ENCODE measurements at places on chromosomes 13 and 19. TPM values are rescaled to one million over a fixed set of nuclear protein-coding genes. Genes with fewer than 3 reads are reported as not detected.

Gene MOB3A
- total RNA-seq, result 15.8 TPM

GRCh38 chr19:58387338-58388174 lies 487 bp downstream of the RPS5 start:
- no peak for DNase-seq

Gene KLK1
- not detected for total RNA-seq

Gene RYR1
- 4.5 TPM for total RNA-seq

Gene COMP
- total RNA-seq, result not detected

Gene RUBCNL
- under 0.01 TPM for total RNA-seq

DNA sequence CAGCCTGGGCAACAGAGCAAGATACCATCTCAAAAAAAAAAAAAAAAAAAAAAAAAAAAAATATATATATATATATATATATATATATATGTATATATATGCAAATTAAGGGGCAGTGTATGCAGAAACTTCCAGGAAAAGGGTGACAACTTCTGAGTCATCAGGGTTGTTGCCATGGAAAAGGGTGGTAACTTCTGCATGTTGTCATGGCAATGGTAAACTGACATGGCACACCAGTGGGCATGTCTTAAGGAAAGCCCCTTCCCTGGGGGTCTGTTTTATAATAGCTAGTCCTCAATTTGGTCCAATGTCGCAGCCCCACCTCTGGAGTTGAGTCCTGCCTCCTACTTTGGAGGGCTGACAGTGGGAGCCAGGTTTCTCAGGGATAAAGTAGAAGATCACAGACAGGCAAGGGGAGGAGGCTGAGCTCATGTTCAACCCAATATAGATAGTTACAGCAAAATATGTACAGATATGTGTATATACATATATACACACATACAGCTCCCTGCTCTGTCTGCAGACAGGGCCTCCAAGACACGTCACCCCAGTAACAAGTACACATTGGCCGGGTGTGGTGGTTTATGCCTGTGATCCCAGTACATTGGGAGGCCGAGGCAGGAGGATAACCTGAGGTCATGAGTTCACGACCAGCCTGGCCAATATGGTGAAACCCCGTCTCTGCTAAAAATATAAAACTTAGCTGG lies 7.2 kb upstream of the FCHO1 start:
- peak; percentile 33 for DNase-seq

Gene ZNF208
- 0.79 TPM for total RNA-seq

Gene NTF4
- 3.2 TPM for total RNA-seq

DNA sequence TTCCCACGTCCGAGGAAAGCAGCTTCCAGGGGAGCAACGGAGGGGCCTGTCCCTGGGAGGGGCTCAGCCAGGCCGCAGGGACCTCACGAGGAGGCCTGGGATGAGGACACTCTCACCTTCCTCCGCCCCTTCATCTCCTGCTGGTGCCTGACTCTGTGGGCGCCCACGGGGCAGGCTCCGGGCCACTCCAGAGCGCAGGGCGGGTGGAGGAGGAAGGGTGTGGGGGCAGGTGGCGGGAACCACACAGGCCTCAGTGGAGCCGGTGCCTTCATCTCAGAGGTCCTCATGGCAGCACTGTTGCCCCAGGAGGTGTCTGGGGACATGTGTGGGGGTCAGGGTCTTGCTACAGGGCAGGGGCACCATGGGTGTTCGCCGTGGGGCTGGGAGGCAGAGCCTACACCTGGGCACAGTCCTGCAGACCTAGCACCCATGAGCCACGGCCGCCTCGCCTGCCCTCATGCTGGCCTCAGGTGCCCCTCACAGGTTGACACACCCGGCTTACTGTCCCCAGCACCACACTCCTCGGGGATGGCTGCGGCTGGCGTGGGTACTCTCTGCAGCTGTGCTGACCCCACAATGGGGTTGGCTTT lies 10.1 kb upstream of the TMEM255B start:
- DNase-seq, result no peak

GRCh38 chr19:19261350-19262189 lies 11.5 kb downstream of the TM6SF2 start:
- no peak for DNase-seq

GRCh38 chr13:41052441-41052840 lies 8.9 kb upstream of the WBP4 start:
- DNase-seq, result no peak

GRCh38 chr19:17490411-17490810 lies 20.1 kb downstream of the SLC27A1 start:
- DNase-seq, result no peak

DNA sequence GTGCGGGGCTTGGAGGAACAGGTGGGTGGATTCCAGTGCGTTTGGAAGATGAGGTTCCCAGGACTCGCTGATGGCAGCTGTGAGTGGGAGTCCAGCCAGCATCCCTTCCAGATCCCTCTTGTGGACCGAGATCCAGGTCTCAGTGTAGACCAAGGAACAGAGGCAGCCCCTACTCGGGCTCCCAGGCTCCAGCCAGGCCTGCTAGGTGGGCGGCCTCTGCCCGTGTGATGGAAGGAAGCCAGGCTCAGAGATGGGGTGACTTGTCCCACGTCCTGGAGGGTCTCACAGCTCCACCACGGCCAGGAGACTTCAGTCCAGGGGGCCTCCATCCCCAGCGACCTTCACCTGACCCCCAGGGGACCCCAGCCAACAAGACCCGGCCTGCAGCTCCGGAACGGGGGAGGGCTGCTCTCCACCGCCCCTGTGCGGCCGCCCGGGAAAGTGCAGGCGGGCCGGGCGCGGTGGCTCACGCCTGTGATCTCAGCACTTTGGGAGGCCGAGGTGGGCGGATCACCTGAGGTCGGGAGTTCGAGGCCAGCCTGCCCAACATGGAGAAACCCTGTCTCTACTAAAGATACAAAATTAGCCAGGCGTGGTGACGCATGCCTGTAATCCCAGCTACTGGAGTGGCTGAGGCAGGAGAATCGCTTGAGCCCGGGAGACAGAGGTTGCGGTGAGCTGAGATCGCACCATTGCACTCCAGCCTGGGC lies 729 bp upstream of the MADCAM1 start:
- no peak for DNase-seq

Gene PROSER1
- total RNA-seq, result 9.5 TPM

- DNase-seq, result no peak
Measured at GRCh38 chr19:35214766-35215422, 13.6 kb downstream of the FAM187B start.

GRCh38 chr19:49073514-49074378 lies 1.2 kb upstream of the KCNA7 start:
- DNase-seq, result no peak

Gene ZNF888
- 13.2 TPM for total RNA-seq

GRCh38 chr13:78382491-78382890 lies 220.9 kb downstream of the POU4F1 start:
- no peak for DNase-seq

DNA sequence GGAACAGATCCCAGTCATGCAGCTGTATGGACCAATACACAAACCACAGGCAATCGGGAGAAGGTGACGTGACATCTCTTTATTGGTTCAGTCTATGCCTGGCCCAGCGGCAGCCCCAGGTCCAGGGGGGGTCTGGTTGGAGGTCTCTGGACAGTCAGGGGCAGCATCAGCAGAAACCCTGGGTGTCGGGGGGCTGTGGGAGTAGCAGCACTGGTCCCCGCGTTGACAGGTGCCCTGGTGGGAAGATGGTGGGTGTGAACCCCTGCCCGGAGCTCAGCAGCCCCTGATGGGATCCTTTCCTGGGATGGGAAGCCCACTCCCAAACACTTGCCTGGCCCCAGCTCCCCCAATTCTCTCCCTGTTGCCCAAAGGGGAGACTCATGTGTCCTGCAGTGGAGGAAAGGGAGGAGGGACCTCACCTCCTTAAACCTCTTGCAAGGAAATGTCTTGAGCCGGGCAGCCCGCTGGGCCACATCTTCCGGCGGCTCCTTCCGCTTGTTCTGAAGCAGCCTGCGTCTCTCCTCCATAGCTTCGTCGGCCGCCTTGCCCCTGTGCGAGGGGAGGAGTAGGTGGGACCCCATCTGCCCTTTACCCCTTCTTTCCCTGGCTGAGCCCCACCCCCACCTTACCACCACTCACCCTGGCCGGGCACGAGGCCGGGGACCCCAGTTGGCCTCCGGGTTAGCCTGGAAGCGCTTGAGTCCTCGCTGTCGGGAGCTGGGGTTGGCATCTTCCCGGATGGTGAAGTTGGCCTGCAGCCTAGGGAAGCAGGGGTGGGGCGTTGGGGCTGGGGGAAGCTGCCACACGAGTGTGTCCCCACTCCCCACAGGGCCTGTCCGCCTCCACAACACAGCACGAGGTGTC lies 2.4 kb upstream of the LYL1 start:
- DNase-seq, result no peak

Gene SIGLEC7
- total RNA-seq, result not detected

DNA sequence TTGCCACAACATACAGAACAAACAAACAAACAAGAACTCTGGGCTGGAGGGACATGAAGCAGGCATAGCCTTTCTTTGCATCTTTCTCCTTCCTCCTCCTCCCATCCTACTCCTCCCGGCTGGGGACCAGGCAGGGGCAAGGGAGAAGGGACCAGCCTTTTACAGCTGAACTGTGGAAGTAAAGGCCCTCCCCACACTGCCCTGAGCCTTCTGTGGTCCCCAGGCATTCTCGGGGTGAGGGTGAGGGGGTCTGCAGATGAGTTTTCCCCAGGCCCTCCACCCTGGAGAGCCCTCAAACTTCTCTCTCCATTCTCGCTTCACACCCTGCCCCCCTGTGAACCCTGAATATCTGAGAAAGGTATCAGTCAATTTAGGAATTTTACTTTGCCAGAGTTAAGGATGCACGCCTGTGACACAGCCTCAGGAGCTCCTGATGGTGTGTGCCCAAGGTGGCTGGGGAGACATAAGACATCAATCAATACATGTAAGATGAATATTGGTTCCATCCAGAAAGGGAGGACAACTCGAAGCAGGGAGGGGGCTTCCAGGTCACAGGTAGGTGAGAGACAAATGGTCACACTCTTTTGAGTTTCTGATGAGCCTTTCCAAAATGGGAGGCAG lies 170.9 kb downstream of the COL4A1 start:
- DNase-seq, result no peak

DNA sequence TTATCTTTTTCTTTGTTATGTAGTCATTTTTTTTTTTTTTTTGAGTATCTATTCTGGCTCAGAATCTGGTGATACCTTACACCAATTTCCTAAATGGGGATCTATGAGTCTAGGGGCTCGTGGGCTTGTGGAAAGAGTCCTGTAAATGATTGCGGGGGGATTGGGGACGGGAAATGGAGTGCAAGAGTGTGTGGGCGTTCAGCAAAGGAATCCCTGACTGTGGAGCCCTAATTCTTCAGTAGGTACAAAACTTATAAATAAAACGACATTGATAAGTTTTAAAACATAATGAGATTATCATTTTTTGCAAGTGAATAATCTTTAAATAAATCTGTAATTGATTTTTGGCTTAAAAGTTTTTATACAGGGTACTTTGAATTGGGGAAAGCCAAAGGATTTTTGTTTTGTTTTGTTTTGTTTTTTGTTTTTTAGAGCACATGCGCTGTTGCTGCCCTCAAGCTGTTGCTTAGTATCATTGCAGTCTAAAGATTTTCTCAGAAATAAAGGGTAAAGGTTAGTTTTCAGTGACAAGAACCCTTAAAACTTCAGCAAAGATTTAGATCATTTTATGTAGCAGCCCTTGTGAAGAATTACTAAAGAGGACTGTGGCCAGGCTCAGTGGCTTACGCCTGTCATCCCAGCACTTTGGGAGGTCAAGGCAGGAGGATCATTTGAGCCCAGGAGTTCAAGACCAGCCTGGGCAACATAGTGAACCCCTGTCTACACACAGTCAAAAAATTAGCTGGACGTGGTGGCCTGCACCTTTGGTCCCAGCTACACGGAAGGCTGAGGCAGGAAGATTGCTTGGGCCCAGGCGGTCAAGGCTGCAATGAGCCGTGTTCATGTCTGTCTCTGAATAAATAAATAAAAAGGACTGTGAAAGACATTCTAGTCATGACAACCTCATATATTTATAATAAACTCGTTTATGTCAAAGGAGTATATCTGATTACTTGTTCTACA lies 1.7 kb downstream of the ERCC5 start:
- DNase-seq, result peak; percentile 44

DNA sequence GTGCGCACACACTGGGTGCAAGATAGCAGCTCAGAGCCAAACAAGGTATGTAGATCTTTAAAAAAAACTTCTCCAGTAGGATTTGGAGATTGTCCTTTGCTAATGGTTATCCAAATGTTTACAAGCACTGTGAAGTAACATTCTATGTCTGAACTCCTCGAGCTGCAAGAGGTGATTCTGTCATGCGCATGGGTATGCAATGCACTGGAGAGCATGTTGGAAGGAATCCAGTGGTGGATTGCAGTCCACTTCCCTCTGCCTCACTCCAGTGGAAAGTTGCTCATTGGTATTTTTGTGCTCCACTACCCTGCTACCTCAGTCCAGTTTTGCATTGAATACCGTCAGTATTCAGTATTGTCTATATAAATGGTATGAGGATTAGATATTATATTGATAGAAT lies 132.1 kb downstream of the ATP8A2 start:
- no peak for DNase-seq

DNA sequence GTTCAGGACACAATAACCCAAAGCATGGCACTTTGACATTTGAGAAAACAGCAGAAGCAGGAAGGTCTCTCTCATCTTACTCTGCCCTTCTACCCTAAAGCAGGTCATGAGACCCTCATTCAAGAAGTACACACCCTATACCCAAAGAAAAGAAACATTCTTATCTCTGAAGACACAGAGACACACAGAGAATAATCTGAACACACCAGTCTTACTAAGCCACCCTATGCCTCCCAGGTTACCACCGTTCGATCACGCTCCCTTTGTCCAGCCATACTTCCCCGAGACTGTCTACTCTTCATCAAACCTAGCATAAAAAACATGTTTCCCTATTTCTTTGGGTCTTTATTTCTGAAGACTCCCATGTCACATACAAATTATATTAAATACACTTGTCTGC lies 66.5 kb upstream of the ANKRD10 start:
- DNase-seq, result no peak

Gene ADGRE2
- total RNA-seq, result 0.38 TPM

DNA sequence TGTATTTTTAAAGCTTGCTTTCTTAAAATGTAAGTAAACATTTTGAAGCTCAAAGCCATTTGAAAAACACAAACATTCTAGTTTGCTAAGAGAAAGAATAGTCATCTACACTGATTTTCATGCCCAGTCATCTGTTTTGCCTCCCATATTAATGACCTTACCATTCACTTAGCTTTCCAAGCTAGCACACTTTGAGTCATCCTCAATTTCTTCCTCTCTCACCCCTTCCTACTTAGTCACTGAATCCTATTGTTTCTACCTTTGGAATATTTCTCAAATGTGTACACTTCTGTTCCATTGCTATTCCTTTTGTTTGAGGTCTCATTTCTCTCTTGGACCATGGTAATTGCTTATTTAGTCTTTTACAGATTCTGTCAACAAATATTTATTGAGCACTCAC lies 7.3 kb upstream of the HS6ST3 start:
- peak; percentile 82 for DNase-seq

DNA sequence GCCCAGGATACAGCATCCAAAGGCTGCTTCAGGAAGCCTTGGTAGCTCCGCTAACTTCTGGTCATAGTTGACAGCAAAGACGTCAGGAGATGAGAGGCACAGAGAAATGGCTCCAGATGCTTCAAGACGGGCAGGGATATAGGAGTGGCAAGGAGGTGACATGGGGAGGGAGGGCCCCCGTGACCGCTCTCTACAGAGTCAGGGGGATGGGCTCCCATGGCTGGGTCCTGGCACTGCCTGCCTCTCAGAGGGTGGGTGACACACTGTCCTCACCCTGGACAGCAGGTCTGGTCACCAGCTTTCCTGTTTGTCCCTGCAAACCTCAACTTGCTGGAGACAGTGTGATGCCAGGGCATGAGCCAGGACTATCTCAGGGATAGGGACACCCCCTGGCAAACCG lies 10.3 kb upstream of the ZNF14 start:
- DNase-seq, result no peak

Data from bronchial epithelial cell (primary cell).